ENCODE measurements at places on chromosomes 3 and 15.
A peak's percentile ranks its signal among the peaks of the same experiment; 100 is the strongest.

GRCh38 chr15:81278306-81279029 is 45.5 kb downstream of the STARD5 start:
- DNase-seq: no peak

DNA sequence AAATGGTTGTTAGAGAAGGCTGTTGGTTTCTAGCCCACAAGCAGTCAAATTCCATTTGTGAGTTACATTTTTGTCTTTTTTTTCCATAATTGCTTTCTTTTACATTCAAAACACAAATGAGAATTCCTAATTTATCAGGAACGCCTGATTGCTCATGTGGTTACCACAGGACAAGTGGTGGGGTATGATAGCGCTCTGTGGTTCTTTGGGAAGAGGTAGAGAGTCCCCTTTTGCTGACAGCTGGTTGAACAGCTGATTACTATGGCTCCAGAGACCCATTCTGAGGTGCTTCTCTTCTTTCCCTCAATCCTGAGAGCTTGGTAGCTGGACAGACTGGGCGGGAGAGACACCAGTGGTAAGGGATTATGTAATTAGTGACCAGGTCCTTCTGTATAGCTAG is 24.4 kb downstream of the CNOT10 start:
- DNase-seq: no peak

GRCh38 chr3:117762621-117763037 is 1053.0 kb downstream of the TUSC7 start:
- DNase-seq: no peak

DNA sequence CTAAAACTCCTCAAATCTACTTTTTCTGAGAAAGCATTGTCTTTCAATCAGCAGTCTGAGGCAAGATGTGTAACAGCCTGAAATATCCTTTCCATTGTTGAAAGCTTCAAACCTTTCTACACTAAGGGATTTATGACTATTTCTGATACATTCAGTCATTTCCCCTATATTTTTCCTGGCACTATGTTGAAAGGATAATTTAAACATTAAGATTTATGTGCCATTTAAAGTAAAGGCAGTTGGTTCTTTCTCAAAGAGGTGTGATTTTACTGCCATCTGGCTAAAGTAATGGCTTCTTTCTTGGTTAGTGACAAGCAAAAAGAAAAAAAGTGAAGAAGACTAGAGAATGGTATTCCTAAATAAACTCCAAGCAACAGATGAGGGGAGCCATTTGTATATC is 249.6 kb upstream of the COL8A1 start:
- no peak for DNase-seq

- no peak for DNase-seq
These were observed 429.9 kb downstream of the IL5RA start for GRCh38 chr3:2680236-2680635.

DNA sequence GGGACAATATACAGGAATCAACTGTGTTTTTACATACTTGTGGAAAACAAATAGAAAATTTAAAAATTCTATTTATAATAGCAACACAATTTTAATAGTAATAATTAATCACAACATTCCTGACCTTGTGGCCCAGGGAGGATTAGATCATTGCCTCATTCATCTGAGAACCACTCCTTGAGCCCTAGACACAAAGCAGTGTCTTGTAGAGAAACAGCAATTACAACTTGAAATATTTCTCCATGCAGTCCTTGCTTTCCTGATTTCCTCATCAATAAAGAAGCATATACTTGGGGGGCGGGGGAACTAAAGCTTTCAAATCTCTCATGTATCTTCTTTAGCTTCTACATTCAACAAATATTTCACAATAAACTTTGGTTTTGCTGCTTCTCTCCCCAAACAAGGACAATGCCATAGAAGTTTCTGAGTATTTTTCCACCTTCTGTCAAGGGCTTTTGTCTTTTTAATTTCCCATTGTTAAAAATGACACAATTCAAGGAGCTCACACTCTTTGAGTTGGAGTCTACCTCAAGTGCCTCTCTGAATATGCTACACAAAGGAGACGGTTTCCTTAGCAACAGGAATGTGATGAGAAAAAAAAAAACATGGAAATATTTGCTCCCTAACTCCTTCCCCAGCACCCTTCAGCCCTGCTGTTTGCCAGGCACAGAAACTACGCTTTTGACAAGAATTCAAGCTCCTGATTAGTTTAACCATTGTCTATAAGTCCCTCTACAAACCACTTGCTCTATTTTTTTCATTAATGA is 118.8 kb downstream of the ARPP21 start:
- DNase-seq: no peak

DNA sequence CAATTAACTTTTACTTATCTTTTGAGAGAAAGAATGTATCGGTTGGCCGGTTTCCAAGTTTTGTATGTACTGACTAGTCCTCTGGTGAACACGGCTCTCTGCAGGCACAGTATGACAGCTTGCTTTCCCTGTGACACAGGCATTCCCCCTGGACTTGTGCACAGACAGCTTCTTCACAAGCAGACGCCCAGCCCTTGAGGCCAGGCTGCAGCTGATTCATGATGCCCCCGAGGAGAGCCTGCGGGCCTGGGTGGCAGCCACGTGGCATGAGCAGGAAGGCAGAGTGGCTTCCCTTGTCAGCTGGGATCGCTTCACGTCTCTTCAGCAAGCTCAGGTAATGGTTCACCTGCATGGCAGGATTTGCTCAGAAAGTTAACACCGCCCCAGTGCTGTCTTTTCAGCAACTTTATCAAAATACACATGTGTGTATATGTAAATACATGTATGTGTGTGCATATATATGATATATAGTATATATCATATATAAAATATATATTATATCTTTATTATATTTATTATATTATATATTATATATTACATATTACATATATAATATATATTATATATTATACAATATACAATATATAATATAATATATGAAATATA is 25.5 kb downstream of the FAN1 start:
- DNase-seq: no peak

GRCh38 chr3:150409512-150410310 is 1.6 kb downstream of the TSC22D2 start:
- DNase-seq: peak; percentile 90

- DNase-seq: peak; percentile 9
These were observed 130.8 kb downstream of the CPNE4 start for GRCh38 chr3:131903988-131904415.

DNA sequence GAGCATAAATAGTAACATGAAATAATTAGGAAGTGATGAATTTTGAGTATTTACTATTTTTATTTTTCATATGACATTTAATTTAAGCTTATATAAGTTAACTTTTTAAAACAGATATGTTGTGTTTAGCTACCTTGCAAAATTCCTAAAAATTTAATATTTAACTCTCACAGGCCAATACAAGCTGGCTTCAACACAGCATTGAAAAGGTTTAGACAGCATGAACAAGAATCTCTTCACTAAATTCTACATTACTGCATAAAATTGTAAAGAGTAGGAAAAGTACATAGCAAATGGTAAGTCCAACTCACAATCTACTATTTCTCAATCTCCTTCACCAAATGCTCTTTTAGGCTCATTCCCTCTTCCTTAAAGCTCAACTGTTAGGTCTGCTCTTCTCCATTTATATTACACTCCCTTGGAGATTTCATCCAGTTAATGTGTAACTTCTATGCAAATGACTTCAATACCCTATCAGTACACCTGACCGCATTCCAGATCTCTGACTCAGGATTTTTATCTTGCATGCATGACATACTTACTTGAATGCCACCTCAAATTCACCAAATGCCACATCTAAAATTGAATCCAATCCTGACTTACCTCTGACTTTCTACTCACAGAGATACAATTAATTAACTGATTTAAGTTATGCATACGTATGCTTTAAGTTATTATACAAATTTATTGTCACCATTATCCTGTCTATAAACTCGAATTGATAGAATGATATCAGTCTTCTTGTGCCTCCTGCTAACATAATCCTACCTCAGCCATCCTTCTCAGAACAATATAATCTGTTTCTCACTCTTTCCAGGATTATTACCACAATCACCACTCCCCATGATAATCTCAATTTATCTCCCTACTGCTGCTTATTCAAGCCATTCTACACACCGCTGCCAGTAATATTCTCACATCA is 127.0 kb downstream of the STAG1 start:
- no peak for DNase-seq

- DNase-seq: no peak
These were observed 258.9 kb downstream of the XXYLT1 start for GRCh38 chr3:195012100-195012499.

- no peak for DNase-seq
These were observed 49.2 kb upstream of the MTMR10 start for GRCh38 chr15:31040611-31041010.

GRCh38 chr15:69926721-69927120 is 171.0 kb downstream of the TLE3 start:
- DNase-seq: no peak

DNA sequence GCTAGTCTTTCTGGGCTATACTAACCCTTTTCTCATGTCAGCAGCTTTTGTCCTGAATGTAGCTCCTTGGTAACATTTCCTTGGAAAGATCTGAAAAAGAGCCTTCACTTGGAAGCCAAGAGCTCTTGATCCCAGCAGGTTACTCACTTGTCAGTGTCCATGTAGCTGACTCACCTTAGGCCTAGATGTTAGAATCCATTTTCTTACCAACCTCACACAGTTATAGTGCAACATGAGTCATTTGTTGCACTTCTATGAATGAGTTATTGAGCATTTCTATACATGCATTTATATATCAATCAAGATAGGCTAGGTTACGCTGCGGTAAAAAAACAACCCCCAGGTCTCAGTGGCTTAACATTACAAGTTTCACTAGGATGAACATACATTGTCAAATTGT is 106.8 kb upstream of the SLC7A14 start:
- no peak for DNase-seq

DNA sequence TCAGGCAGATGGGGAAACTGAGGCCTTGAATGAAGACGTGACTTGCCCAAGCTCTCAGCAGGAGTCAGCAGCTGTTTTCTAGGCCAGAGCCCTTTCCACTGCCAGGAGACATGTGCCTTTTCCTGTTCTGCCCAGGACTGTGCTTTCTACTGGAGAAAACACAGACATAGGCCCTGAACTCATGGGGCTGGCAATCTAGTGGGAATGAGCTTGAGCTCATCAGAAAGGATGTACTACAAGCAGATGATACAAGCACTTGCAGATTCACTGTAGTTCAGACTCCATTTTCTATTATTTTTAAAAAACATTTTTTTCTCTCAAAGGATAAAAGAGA is 14.4 kb downstream of the MASP1 start:
- DNase-seq: no peak

- DNase-seq: no peak
These were observed 589.8 kb upstream of the DPPA4 start for GRCh38 chr3:109927161-109927560.

Data from psoas muscle (tissue), 8 donors.